GF-D8 (cell line): ENCODE measurements at places on chromosomes 4 and X.
A peak's percentile ranks its signal among the peaks of the same experiment; 100 is the strongest.

DNA sequence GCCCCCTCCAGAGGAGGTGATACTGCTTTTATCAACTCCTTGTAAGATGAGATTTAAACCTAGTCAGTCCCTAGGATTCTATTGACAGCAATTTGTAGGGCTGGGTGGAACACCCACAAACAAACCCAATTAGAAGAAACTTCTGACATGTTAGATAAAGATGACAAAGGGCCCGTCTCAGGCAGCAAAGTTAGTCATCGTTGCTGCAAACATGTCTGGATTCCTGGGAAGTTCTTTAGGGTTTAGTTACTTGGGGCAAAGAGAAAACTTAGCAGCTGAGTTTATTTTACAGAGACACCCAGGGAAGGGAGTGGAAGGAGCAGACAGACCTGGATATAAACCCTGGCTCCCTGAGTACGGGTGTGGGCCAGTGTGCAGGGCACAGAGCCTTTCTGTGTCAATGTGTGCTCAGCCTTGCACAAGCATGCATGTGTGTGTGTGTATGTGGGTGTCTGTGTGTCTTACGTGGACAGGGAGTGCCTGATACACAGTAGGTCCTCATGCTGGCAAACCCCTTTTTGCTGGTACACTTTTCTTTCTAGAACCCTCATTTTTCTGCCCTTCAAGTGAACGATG lies 130.0 kb upstream of the STX18 start:
- DNase-seq: no peak

DNA sequence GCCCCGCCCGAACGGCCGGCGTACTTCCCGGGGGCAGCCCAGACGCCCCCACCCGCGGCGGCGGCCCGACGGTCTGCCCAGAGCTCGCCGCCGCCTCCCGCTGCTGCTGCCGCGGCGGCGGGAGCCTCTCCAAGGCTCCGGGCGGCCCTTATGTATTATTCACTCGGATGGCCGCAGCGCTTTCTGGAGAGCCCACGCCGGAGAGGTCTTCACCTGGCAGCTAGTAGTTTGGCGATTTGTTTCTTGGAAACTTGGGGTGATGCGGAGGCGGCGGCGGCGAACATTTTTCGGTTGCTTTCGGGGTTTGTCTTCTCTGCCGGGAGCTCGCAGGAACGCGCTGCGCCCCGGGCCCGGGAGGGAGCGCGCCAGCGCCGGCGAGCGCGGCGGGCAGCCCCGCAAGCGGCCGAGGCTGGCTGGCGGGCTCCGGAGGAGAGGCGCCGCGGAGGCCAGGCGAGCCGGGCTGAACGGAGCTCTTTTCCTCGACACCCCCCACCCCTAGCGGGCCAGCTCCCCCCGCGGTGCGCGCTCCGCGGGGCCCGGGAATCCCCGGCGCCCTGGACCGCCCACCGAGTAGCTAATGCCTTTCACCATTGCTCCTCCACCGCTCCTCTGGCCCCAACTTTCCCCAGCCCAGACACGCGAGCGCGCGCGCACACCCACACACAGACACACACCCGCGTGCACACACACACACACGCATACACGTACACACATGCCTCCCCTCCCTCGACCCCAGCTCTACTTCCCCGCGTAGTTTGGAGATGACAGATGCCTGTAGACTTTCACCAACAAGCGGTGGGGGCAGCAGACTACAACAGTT lies 113.5 kb downstream of the DHX15 start:
- no peak for DNase-seq

- DNase-seq: no peak
These were observed 4.8 kb upstream of the HGFAC start for GRCh38 chr4:3436798-3437581.

DNA sequence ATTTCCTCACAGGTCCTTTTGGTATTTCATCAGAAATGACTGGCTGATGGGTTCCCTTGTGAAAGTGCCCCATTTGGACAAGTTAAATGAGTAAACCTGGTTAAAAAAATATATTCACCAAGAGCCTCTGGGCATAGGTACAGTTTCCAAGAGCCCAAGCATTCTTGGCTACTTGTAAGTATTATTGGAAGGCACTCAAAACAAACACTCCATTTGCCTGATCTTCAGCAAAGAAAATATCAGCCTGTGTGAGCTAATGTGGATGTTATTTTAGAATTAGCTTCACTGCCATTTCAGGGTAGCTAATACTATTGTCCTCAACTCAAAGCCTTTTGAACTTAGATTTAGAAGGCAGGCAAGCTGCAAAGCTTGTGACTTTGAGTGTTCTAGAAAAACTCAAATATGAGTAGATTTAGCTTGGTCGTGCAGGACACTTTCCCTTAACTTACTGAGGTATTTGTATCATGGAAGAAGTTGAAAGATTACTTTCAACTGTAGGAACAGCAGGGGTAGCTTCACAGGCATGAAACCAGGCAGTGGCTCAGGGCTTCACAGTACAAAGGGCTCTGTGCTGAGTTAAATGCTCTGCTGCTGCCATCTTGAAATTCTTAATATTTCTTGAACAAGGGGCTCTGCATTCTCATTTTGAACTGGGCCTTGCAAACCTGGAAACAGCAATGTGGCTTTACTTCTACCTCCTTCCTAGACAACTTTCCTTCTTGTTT lies 177.2 kb downstream of the AMELX start:
- no peak for DNase-seq

DNA sequence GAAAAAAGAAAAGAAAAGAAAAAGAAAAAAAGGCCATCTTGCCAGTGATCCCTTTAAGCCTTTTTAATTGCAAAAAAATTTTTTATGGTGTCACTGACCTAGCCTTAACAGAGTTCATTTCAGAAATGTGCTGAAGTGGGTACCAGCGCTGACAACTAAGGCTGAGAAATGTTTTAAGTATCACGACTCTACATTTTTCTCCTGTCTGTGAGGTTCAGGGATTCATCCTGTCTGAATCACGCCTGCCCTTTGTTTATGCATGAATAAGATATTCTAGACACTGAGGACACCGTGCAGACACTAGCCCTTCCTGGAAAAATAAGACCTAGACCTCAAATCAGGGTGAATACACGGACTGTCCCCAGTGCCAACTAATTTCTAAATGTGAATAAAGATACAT lies 154.4 kb upstream of the NOCT start:
- no peak for DNase-seq

GRCh38 chrX:132216806-132217202 lies 2.4 kb downstream of the RAP2C start:
- no peak for DNase-seq

GRCh38 chr4:72974694-72975487 lies 94.6 kb downstream of the COX18 start:
- no peak for DNase-seq

DNA sequence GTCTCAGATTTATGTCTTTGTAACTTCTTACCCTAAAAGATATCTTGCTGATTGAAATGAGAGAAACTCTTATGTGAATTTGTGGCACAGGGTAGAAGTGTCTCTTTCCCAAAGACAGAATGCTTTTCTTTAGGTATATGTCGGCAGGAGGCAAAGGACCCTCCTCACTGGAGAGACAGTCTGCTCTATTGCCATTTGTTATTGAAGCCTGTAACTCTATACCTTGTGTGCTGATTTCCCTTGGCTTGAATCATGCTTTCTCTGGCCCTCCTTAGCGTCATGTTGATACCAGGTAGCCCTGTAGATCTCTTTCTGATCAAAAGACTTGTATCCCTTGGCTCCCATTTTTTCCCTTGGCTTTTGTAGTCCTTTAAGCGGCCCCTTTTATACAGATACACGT lies 284.3 kb downstream of the CXXC4 start:
- DNase-seq: no peak

DNA sequence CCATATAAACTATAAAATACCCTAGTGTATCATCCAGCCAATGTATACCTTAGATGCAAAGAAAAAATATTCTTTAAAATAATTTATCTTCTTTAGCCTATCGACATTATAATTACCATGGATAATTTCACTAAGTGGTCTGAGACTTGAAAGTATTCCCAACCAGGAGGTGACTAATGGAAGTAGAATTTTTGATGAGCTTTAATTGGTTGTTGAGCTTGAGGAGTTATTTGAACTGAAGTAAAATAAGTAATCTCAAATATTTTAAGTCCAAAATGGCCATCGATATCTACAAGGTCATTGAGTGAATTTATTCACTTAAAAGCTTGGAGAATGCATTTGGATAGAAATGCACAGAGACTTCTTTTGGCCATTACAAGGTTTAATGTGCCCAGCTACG lies 436.2 kb downstream of the TLL1 start:
- no peak for DNase-seq

DNA sequence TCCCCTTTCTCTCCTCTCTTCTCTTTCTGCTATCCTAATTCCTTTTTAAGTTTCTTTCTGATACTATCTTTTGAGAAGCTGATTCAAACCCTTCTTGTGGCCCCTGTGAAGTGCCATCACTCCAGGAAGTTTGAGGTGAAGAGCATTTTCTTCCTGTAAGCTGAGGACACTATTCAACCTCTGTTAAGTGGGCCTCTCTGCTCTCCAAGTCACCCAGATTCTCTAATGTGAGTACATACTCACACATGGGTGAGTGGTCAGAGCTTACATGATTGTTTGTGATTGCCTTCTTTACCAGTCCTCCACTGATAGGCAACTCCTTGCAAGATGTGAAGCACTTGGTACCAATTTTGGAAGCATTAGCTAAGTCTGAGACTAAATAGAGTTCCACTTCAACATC lies 18.4 kb upstream of the SMIM10L2A start:
- no peak for DNase-seq

DNA sequence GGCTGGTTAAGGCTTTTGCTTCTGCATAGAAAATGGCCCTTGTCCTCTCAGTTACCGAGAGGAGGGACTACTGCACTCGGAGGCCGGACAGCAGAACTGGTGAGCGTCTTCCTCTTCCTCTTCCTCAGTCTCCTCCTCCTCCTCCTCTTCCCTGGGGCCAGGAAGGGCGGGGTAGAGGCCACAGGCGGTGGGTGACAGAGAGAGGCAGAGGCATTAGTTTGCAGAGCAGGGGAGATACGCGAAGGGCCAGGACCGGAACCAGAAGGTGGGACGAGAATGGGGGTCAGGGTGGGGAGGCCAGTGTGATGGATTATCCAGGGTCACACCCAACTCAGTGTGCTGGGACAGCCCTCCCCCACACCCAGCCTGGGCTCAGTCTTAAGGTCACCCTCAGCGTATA lies 14.5 kb downstream of the IQSEC2 start:
- DNase-seq: peak; percentile 1

DNA sequence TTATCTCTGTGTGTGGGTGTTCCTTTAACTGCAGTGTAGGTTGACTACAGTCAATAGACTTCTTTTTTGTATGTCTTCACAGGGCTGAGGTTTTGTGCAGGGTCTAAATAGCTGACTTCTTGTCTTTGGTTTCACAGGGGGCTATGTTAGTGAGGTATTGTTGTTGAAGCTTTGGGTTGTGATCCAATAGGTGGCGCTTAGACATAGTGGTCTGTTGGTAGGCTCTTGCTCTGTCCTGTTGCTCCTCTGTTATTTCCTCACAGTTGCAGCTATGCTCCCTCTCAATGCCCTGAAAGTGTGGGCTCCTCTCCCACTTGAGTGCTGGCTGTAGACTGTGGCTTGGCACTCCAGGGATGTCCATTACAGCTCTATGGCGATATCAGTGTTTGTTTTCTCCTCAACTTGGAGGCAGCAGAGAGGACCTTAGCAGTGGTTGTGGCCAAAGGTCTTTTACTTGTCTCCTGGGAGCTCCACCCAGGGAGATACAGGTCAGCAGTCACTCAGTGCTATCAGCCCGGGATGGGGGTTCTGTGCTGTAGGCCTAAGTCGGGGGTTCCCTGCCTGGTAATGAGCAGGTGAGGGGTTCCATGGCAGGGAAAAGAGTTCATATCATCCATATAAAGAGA lies 14.0 kb downstream of the POF1B start:
- DNase-seq: no peak

- no peak for DNase-seq
These were observed 197.3 kb upstream of the FAT1 start for GRCh38 chr4:186920992-186921391.

GRCh38 chrX:30607155-30607554 lies 29.6 kb upstream of the TASL start:
- DNase-seq: no peak

DNA sequence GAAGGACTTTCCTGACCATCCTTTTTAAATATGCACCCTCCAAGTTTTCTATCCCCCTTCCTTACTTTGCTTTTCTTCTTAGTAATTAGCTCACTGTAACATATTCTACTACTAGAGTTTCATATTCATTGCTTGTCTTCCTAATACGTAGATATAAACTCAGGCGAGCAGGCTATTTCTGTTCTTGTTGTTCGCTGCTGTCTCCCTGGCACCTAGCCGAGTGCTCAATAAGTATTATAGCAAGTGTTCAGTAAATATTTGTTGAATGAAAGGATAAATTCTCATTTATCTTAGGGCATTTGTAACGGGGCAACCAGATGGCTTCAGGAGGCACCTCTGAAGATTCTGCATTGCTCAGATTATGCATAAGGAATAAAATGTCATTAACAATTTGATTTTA lies 6.8 kb upstream of the RHOH start:
- no peak for DNase-seq

- no peak for DNase-seq
These were observed 45.7 kb downstream of the MID1 start for GRCh38 chrX:10574663-10575062.

GRCh38 chrX:97909245-97909644 lies 1025.5 kb downstream of the RPA4 start:
- DNase-seq: peak; percentile 1

DNA sequence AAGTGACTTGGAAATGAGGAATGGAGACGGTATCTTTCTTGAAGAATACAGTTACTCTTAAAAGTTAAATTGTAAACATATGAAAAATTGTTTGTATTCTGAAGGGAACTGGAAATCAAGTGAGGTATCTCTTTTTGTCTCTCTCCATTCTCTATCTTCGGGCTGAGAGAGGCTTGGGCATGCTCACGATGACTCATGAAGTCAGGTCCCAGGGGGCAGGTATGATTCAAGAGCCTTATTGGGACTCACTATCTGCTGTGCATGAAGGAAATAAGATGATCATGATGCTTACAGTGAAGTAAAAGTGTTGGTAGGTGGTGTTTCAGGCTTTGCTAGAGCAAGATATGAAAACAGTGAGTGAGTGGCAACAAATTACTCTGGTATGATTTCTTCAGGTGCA lies 200.4 kb upstream of the PITX2 start:
- DNase-seq: no peak

GRCh38 chr4:14528918-14529317 lies 473.4 kb upstream of the CPEB2 start:
- no peak for DNase-seq

GRCh38 chrX:15786915-15787314 lies 3.4 kb upstream of the ZRSR2 start:
- no peak for DNase-seq

DNA sequence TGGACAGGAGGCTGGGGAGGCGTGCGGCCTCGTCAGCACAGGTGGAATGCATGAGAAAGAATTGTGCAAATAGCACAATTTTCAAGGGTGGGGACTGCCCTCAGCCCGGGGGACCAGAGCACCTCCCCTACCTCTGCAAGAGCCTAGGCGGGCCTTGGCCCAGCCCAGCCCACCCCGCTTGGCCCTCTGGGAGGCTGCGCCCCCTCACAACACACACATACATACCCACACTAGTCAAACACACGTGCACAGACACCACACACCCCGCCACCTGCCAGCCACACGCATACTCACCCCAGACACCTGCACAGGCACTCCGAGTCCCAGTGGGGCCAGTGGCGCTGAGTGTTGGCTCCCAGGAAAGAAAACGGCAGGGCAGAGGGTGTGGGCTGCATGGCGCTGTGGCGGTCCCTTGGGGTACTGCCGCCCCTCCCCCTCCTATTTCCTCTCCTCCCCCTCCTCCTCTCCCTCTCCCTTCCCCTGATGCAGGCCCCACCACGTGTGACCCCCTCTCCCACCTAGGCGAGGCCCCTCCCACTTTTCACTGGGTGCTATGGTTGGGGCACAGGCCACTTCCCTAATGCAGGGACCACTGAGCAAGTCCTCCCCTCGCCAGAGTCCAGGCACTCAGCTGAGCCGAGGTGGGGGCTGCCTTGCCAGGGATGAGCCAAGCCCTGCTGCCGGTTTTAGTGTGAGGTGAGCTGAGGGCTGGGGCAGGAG lies 84.5 kb downstream of the FAM53A start:
- DNase-seq: no peak
